ENCODE measurements at places on chromosomes 11 and 22.

DNA sequence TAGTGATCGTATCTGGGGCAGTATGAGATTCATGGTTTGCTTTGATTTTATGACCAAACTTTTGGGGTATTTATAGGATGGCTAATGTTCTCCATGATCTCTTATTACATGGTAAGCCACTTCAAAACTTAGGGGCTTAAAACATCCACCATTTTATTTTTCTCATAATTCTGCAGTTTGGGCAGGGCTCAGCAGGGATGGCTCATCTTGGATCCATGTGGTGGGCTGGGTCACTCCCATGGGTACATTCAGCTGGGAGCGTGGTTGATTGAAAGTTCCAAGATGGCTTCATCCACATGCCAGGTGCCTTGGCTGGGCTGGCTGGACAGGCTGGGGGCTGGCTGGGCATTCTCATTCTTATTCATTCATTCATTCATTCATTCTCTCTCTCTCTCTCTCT is 30.5 kb upstream of the FGF19 start:
- DNase-seq, result no peak

DNA sequence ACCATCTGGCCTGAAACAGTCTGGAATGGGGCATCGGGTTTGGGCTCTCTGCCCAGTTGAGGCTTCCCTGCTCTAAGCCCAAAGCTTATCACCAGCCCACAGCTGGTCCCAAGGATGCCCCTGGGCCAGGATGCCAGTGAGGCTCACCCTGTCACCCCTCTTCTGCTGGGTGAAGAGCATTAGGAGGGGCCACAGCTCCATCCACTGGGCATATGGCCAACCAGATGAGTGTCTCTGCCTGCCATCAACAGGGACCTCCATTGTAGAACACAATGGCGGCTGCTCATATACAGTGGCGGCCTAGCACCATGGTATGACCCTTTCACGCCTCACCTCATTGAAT is 5.6 kb downstream of the CHST1 start:
- DNase-seq, result no peak

DNA sequence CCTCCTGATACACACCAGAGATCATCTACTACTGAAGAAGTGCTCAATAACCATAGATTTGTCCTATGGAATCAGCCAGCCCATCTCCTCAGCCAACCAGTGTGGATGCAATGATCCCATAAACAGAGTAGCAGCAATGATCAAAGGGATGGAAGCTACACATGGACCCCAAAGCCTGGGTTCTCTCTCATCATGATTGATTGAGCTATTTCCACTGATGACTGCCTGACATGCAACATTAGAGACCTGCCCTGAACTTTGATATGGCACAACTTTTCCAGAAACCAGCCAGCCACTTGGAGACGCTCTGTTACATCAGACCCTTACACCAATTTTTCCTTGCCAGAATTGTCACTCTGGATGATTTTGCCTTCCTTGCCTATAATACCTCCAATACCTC is 471.6 kb downstream of the BUD13 start:
- no peak for DNase-seq

GRCh38 chr22:32994898-32995297 is 63.3 kb downstream of the SYN3 start:
- DNase-seq, result no peak

DNA sequence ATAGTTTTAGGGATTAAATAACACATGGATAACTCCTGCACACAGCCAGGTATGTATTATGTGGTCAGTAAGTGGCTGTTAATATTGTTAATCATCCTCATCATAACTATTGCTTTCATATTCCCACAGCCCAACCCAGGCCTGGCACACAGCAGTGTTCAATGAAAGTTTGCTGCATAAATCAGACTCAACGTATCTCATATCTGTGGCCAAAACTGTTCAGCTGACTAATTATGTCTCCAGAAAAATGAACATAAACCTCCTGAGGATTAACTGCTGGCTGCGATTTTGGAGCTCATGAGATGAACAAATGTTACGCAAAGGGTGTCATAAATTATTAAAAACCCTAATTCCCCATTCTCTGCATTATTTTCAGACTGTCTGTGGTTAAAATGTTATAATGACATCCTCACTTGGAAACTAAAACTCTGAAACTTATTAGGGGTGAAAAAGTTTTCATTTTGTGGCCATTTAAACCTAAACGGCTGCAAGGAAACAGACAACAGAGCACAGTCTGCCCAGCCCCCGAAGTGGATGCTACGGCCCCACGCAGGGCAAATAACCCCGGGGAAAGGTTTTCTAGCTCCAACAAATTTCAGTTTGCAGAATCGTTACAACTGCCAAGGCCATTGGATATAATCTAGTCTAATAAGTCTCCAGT is 17.3 kb downstream of the ABCC8 start:
- no peak for DNase-seq

- peak; percentile 44 for DNase-seq
Measured at GRCh38 chr22:43153899-43154298, 2.5 kb downstream of the TSPO start.

- DNase-seq, result no peak
Measured at GRCh38 chr11:2298131-2298794, 3.5 kb downstream of the C11orf21 start.

- no peak for DNase-seq
Measured at GRCh38 chr11:25065746-25066145, 568.9 kb downstream of the LUZP2 start.

DNA sequence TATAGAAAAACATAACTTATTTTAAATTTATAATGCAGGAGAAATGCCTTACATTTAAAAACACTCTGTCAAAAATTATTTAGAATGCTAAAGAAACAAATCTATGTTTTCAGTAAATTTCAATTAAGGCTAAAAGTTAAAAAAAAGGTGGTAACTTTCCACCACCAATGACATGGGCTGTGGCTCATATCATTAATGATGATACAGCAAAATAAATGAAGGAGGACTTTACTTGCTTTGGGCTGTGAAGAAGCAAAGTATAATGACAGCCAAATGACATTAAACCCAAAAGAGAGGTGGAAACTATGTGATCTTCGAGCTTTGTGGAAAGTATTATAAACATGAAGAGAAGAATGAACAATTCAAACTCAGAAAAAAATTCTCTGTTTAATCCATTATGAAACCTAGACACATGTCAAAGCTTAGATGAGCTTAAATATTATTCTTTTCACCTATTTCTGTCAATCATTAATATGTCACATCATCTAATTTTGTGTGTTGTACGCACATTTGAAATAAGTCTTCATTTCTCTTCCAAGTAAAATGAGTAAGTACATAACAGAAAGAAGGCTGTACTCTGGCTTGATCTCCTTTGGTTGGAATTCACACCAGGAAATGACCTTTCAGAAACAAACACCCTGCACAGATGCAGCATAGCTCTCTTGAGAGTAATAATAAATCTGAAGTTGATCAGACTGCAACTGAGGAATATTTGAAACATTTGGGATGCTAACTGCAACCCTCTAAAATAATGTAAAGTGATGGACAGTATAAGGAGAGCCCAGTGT is 265.8 kb downstream of the TTC28 start:
- DNase-seq, result no peak

DNA sequence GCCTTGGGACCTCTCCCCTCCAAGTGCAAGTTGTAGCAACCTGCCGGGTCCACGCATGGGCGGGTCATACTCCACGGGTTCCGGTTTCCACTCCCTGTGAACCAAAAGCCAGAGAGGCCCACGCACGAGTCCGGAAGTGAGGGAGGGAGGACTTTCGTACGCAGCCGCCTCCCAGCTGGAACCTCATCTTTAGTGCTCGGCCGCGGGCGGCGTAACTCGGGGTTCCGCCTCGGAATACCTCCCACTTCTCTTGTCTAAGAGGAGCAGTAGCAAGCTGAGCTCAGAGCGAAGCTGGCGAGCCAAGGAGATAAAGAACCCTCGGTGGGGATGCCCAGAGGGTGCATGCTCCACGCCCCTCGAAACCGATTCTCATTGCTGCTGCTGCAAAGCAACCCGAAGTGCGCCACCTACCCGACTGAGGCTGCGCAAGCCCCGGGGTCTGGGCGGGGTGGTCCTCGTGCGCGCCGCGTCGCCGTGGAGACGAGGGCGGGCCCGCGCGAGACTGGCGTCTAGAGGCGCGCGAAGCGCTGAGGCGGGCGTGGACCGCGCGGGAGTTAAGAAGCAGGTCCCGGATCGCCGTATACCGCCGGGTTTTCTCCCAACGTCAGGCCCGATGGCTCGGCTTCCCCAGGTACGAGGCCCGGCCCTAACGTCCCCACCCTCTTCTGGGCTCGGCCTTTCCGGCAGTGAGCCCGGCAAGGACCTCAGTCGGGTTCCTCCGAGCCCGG is at the start of gene SFI1:
Gene SFI1 (plus strand): TSS at position 530 of the 728 bp plus-strand sequence. CDS start 11,749 bp downstream, outside the sequence.
- peak; percentile 97 for DNase-seq

GRCh38 chr11:8810540-8811301 is 100.3 kb upstream of the AKIP1 start:
- DNase-seq, result peak; percentile 40

- no peak for DNase-seq
Measured at GRCh38 chr11:88434333-88434976, 96.9 kb upstream of the CTSC start.

- peak; percentile 72 for DNase-seq
Measured at GRCh38 chr11:74726547-74727182, 4.6 kb downstream of the CHRDL2 start.

- DNase-seq, result no peak
Measured at GRCh38 chr11:109130910-109131309, 291.1 kb upstream of the C11orf87 start.

- DNase-seq, result peak; percentile 35
Measured at GRCh38 chr22:42644422-42645340, 4.3 kb upstream of the ATP5MGL start.

DNA sequence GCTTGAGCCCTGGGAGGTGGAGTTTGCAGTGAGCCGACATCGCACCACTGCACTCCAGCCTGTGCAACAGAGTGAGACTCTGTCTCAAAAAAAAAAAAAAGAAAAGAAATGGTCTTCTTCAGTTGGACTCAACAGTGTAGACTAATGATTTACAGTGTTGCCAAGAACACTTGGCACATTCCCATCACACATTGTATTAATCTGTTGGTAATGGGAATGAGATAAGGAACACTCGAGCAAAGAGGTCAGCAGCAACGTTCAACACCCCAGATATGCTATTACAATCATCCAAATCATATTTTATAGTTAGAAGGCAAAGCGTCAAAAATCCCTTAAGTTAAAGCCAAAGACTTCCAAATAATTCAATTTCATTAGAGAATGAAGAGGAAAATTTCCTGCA is 14.5 kb downstream of the CDON start:
- DNase-seq, result no peak
